Ovary (tissue), 10 donors: ENCODE measurements at places on chromosomes 4 and X. TPM values are rescaled to one million over a fixed set of nuclear protein-coding genes. Genes with fewer than 3 reads are reported as not detected.

- H3K36me3 ChIP-seq = no peaks in the 10 kb centered on the region
- no peak overlapping the region for H3K27ac ChIP-seq
- no peak overlapping the region for H3K4me3 ChIP-seq
- peaks cover 11% of the 10 kb centered on the region for H3K27me3 ChIP-seq
Measured at GRCh38 chr4:1405636-1406393, 427 bp downstream of the NKX1-1 start.

Gene KLHL8
- total RNA-seq = 10.1 TPM

DNA sequence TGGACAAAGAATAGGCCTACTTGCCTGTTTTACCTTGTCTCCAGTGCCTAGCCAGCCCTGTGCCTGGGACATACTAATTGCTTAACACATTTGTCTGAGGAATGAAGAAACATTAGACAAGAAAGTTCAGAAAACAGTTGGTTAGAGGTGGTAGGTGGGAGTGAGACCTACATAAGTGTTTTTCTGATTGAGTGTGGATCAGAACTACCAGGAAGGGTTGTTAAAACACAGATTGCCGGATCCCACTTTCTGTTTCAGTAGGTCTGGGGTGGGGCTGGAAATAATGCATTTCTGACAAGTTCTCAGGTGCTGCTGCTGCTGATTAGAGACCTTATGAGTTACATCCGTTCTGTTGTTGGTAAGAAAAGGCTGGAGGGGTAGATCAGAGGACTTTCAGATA lies 5.7 kb upstream of the JADE1 start:
- H3K4me1 ChIP-seq = no peaks in the 10 kb centered on the region
- no peak overlapping the region for H3K4me3 ChIP-seq
- no peaks in the 10 kb centered on the region for H3K27me3 ChIP-seq

Gene ATOH1
- not detected for total RNA-seq

DNA sequence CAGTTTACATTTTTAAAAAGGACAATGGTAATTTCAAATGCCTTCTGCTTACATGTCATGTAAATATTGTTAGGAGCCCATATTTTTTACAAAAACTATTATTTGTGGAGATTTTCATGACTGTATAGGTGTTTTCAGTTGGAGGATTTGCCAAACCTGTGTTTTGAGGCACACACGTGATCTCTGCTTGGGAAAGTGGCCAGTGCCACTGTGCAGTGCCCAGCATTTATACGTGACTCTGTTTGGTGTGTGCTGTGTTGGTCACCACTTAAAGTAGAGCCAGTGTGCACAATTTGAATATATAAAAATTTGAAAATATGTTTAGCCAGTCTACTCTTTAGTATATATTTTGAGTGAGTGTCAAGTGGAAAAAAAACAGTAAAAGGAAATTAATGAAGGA lies 26.8 kb upstream of the NAP1L5 start:
- no peaks in the 10 kb centered on the region for H3K4me1 ChIP-seq
- DNase-seq = no peak
- no peak overlapping the region for H3K27ac ChIP-seq
- no peaks in the 10 kb centered on the region for H3K36me3 ChIP-seq
- no peaks in the 10 kb centered on the region for H3K27me3 ChIP-seq
- H3K4me3 ChIP-seq = no peak overlapping the region

Gene NSUN7
- 3.3 TPM for total RNA-seq

DNA sequence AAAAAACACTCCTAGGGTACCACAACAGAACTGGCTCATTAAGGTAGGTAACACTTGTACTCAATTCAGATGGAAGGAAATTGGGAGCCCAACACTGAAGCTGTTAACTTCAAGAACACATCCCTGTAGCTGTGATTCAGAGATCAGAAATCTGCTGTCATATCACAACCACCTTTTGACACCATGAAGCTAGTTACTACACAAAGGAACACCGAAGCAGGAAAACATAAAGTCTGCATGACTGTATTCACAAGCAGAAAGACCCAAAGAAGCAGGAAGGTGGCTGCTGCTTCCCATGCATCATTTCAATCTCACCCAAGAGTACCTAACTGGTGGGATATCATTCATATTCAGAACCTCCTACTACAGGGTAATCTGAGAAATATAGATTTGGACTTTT lies 7.7 kb downstream of the SMIM10L2A start:
- no peaks in the 10 kb centered on the region for H3K27me3 ChIP-seq
- H3K36me3 ChIP-seq = no peaks in the 10 kb centered on the region
- H3K27ac ChIP-seq = no peak overlapping the region
- no peak overlapping the region for H3K4me3 ChIP-seq
- no peak for DNase-seq
